ENCODE measurements at places on chromosomes 1 and 21.
A peak's percentile ranks its signal among the peaks of the same experiment; 100 is the strongest.

GRCh38 chr1:10132852-10133251 is 77.5 kb upstream of the KIF1B start:
- DNase-seq = no peak

GRCh38 chr1:99763956-99764355 is 2.5 kb downstream of the FRRS1 start:
- no peak for DNase-seq

- no peak for DNase-seq
Measured at GRCh38 chr1:168498956-168499687, 44.7 kb downstream of the XCL2 start.

DNA sequence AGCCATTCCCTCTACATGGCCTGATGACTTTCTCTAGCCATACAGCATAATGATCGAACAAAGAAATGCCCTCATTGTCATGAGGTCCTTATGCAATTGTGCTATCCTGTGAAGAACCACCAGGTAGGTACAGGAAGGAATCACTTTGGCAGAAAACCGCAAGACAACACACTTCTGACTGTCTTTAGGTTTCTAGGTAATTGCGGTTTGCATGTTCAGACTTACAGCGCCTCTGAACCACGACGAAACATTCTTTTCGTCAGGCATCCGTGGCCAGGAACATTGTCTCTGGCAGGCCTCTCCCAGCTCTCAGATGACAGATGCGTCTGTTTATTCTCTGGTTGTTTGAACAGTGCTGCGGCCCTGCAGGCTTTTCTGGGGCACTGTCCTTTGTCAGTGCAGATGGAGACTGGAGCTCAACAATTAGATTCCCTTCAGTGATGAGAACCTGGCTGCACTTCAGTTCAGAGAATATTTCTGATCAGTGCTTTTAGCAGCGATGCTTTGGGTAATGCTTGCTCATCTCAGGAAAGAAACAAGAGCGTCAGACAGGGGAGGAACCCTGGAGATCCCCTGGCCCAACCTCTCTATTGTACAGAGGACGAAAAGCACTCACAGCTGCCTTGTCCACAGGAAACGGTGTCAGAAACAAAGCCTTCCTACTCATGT is 63.4 kb downstream of the B3GALT5 start:
- peak; percentile 99 for DNase-seq

DNA sequence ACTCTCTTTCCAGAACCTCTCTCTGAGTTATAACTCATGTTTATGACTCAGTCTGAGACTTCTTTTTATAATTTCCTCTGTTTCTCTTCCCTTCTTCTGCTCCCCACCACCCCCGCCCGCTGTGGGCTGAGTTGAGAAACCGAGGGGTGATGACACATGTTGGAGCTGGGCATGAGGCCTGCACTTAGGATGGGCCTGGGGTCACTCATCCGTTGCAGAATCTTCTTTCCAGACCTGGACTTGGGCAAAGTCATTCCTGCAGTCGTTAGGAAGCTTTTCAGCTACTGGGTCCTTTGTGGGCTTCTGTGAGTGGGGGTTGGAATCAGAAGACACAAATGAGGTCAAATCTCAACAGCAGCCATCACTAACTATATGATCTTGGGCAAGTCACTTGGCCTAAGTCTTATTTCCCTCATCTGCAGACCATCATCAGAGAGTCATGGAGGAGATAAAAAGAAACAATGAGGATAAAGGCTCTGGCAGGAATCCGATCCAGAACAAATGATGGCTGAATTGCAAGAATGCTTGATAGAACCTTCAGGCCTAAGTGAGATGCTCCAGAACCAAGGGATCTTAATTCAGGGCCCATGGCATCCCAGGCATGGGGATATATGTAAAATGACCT is 53.4 kb downstream of the RPS6KA1 start:
- no peak for DNase-seq

DNA sequence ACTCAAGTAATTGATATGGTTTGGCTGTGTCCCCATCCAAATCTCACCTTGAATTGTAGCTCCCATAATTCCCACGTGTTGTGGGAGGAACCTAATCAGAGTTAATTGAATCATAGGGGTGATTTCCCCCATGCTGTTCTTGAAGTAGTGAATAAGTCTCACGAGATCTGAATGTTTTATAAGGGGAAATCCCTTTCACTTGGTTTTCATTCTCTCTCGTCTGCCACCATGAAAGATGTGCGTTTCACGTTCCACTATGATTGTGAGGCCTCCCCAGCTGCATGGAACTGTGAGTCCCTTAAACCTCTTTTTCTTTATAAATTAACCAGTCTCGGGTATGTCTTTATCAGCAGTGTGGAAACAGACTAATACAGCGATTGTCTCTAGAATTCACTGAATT is 135.4 kb downstream of the BACH1 start:
- DNase-seq = no peak

DNA sequence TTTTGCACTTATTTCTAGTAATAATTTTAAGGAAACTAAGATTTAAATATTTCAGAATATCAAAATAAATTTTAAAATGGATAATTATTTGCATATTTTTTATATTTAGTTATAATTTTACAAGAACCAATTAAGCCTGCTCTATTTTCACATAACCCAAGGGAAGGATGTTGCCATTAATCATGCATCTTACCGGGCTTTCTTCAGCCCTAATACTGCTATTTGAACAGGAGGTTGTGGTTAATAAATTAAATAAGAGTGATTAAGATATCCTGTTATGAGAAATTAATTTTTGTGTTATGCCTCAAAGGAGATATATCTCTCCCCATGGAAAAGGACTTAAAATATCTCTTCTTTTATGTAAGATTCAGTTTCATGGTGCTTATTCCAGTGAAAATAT is 1415.8 kb upstream of the B3GALT2 start:
- DNase-seq = no peak

- DNase-seq = no peak
Measured at GRCh38 chr1:22815421-22816066, 104.9 kb downstream of the EPHB2 start.

DNA sequence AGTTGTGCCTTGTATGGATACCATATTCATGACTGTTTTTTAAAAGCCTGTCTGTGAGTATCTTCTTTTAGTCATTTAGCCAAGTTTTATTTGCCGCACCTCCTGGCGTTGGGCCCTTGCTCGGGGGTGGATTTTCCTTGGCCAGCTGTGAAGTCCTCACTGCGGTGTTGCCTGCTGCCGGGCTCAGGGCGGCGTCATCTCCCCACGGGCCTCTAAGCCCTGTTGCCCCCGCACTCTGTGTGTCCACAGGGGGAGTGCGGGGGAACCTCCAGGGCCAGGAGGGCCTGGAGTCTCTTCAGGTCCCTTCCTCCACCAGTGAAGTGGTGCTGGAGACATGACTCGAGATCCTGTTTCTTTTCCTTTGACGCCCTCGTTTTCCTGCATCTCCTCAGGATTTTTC is 65.8 kb upstream of the DIP2A start:
- no peak for DNase-seq

- no peak for DNase-seq
Measured at GRCh38 chr1:186089940-186090339, 285.1 kb downstream of the TPR start.

GRCh38 chr1:228513236-228513900 is 26.2 kb downstream of the RNF187 start:
- no peak for DNase-seq

DNA sequence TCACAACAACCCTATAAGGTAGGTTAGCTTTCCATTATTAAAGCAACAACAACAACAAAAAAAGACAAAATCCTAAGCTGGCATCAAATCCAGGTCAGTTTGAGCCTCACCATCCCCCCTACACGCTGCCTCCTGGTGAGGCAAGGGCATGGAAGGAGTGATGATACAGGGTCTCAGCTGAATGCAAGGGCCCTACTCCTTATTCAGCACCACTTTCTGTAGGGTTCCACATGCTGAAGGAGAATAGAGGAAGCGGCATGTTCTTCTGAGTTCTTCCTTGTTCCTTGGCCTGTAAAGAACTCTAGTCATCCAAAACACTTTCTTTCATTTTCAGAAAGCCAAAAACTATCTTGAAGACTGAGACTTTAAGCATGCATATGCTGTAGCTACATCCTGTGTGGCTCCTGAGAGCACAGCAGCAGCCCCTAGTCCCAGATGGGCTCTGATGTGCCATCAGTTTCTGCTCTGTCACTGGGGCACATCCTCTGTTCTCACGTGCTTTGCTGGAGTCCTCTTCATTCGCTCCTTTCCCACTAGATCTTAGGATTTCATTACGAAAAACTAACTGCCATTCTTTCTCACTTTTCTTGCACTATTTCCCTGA is 6.2 kb downstream of the ILDR2 start:
- DNase-seq = no peak

DNA sequence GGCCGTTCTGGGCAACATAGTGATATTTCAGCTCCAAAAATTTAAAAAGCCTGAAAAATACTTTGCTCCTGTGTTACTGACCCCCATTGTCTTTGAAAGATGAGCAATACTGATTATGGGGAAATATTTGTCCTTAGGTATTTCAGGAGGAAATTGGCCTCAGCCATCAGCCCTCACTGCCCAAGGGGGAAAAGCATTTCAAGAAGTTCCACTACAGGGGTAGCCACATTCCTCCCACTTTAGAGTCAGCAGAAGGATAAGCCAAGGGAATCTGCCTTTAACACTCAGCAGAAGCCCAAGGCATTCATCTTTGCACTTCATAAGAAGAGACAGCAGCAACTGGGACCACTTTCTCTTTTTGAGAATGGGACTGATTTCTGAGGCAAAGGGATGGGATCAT is 40.5 kb upstream of the ZNF326 start:
- DNase-seq = no peak

GRCh38 chr1:182601416-182601786 is 2.8 kb downstream of the RGS16 start:
- DNase-seq = peak; percentile 68

GRCh38 chr1:200437556-200438203 is 27.8 kb upstream of the ZNF281 start:
- no peak for DNase-seq

GRCh38 chr1:93757256-93758036 is 75.8 kb upstream of the BCAR3 start:
- DNase-seq = no peak

GRCh38 chr1:181111559-181111958 is 23.1 kb downstream of the IER5 start:
- no peak for DNase-seq

GRCh38 chr1:22056936-22057335 is 4.4 kb downstream of the CDC42 start:
- no peak for DNase-seq

DNA sequence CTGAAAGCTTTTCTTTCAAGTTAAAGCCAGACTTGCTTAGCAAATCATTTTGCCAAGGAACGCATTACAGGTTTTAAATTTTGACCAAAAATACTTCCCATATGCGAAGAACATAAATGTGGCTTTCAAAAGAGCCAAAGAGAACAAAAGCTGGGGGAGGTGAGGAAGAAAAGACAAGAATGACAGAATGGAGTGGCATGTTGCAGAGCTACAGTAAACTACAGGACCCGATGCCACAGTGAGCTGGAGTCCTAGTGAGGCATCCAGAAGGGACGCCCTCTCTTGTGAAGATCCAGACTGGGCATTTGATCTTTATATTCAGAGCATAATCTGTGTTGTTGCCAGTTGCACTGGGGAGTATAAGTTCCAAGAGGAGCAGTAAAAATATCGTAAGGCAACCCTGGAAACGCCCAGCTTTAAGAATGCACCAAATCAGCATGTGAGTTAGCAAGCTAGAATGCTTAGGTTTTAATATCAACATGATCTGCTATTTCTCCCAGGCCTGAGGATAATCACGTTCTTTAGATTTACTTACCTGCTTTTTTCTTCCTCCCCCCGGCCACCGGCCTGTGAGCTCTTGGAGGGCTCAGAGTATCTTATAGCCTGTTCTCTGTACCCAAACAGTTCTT is 48.4 kb upstream of the HOOK1 start:
- no peak for DNase-seq

- DNase-seq = no peak
Measured at GRCh38 chr1:32100807-32101708, 6.8 kb upstream of the KPNA6 start.

DNA sequence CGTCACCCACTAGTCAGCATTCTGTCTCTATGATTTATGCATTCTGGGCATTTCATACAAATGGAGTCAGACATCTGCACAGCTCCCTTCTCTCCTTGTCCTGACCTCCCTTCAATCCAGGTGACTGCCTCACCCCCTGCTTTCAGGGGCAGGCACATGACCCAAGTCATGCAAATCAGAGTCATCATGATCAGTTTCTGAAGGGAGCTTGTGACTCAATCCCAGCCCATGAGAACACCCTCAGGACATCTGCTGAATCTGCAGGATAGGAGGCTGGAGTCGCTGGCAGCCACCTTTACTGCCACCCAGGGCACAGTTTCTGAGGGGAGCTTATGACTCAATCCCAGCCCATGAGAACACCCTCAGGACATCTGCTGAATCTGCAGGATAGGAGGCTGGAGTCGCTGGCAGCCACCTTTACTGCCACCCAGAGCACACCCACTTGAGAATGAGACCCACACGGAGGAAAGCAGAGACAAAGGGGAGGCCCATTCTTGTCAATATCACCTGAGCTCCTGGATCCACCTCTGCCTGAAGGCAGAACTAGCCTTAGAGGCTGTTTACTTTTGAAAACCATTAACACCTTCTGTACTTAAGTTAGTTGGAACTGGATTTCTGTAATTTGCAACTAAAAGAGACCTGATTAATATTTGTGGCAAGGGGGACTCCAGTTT is 62.3 kb upstream of the SLC25A33 start:
- DNase-seq = no peak

GRCh38 chr1:45574105-45574626 is 9.7 kb upstream of the NASP start:
- no peak for DNase-seq

DNA sequence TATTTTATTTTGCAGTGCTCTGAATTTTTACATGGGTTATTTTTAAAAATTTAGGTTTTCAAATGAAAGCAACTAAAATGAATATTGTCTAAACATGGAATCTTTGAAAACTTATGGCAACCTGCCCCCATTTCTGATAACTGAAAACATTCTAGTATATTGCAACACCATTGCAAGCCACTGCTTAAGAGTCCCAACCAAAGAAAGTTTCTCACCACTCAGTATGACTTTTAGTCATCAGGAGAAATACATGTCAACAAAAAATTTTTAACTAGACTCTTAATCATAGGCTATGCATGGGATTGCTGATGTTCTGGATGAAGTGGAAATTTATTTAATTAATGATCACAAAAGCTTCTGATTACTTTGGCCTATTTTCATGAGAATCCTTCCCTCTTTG is 112.1 kb downstream of the TNFSF18 start:
- DNase-seq = no peak

GRCh38 chr1:1777583-1777899 is 729 bp downstream of the NADK start:
- no peak for DNase-seq
